ENCODE measurements at places on chromosomes 16 and 17. TPM values are rescaled to one million over a fixed set of nuclear protein-coding genes. Genes with fewer than 3 reads are reported as not detected.

Gene PRSS21
- total RNA-seq, result not detected

Gene GRIN2A
- total RNA-seq, result under 0.01 TPM

Gene ACBD4
- 24.9 TPM for total RNA-seq

Gene G6PC1
- not detected for total RNA-seq

Gene CNGB1
- total RNA-seq, result 0.71 TPM

Gene BEAN1
- total RNA-seq, result not detected

Gene GPRC5C
- 12.5 TPM for total RNA-seq

Gene DLX4
- total RNA-seq, result not detected

Gene TRPV3
- total RNA-seq, result 0.14 TPM

GRCh38 chr17:10754109-10754508, 24.3 kb upstream of the TMEM220 start:
- DNase-seq, result no peak

- DNase-seq, result no peak
Observed at GRCh38 chr17:39695089-39695474, 4.8 kb upstream of the ERBB2 start.

GRCh38 chr17:17414341-17414805, 62.4 kb upstream of the MED9 start:
- DNase-seq, result peak; percentile 64

DNA sequence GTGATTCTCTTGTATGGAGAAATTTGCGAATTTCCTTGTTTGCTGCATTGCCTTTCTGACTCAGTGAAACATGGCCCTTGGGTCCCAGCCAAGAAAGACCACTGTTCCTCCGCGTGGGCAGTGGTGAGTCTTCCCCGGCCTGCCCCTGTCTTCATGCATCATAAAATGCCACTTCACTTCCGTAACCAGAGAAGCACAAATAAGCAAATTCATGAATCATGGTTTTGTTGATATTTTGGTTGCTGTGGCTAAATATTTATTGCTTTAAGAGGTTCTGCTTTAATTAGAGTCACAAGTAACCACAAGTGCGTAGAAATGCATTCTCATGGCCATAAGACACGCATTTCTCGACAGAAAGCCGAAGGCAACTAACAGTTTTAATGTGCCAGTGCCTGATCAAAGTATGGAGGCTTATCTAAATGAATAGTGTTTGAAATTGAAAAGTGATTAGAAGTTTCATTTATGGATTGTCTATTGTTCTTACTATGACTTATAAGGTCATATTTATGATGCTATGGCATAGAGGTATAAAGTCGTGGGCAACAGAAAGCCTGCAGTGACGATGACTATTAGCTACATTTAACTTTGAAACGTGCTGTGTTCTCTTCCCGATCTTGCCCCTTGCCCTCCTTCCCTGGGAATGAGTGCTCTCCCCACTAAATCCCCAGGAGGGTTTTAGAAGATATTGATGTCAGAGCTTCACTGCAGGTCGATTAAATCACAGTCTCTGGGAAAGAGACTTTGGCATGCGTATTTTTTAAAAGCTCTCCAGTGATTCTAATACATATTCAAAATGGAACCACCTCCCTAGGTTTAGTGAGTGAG, 76.0 kb downstream of the WIPI1 start:
- peak; percentile 17 for DNase-seq

DNA sequence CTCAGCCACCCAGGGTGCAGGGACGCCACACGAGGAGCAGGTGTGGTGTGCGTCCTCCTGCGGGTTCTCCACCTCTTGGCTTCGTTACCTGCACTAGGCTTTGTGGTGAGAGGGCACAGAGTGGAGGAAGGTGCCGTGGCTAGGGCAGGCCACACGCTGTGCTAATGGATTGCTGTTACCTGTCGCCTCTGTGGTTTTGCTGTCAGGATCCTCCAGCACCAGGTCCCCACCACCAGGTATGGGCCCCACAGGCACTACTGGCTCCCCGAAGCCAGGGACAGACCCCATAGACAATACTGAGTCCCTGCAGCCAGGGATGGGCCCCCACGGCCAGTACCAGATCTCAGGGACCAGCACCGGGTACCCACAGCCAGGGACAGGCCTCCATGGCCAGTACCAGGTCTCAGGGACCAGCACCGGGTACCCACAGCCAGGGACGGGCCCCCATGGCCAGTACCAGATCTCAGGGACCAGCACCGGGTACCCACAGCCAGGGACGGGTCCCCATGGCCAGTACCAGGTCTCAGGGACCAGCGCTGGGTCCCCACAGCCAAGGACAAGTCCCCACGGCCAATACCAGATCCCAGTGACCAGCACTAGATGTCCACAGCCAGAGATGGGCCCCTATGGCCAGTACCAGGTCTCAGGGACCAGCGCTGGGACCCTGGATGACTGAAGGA, 315.6 kb downstream of the SEC14L1 start:
- DNase-seq, result no peak

- no peak for DNase-seq
Observed at GRCh38 chr17:81519284-81520020, 6.9 kb upstream of the ACTG1 start.

GRCh38 chr16:15398618-15399316, 3.2 kb downstream of the MPV17L start:
- DNase-seq, result no peak

DNA sequence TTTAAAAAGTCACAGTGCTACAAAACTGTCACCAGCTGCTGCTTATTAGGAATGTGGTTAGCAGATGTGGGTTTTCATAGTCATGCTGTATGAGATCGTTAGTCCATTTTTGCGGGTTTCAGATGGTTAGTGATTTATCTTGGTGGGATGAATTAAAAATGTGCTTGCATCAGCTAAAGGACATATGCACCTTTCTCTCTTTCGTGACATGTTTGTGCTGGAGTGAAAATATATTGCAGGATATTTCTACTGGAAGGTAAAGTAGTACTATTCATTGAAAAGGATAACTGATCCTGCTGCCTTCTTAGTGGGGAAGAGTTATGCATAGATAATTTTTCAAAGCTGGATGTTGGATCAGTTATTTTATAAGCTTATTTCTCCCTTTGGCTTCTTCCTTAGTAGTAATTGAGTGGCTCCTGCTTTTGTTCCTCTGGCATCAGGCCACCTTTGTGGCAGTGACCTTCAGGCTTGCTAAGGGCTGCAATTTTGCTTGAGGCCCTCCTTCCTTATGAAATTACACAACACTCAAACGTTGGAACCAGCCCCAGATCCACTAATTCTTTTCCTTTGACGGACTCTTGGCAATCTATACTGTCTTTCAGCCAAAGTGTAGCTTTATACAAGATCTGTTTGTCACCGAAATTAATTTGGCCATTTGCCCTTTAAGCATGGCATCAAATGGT, 7.5 kb upstream of the SNTB2 start:
- DNase-seq, result peak; percentile 91

DNA sequence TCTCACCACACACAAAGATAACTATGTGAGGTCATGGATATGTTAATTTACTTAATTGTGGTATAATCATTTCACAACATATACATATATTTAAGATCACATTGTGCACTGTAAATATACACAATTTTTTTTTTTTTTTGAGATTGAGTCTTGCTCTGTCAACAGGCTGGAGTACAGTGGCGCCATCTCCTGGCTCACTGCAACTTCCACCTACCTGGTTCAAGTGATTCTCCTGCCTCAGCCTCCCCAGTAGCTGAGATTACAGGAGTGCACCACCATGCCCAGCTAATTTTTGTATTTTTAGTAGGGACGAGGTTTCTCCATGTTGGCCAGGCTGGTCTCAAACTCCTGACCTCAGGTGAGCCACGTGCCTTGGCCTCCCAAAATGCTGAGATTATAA, 11.5 kb upstream of the PRSS54 start:
- DNase-seq, result no peak

DNA sequence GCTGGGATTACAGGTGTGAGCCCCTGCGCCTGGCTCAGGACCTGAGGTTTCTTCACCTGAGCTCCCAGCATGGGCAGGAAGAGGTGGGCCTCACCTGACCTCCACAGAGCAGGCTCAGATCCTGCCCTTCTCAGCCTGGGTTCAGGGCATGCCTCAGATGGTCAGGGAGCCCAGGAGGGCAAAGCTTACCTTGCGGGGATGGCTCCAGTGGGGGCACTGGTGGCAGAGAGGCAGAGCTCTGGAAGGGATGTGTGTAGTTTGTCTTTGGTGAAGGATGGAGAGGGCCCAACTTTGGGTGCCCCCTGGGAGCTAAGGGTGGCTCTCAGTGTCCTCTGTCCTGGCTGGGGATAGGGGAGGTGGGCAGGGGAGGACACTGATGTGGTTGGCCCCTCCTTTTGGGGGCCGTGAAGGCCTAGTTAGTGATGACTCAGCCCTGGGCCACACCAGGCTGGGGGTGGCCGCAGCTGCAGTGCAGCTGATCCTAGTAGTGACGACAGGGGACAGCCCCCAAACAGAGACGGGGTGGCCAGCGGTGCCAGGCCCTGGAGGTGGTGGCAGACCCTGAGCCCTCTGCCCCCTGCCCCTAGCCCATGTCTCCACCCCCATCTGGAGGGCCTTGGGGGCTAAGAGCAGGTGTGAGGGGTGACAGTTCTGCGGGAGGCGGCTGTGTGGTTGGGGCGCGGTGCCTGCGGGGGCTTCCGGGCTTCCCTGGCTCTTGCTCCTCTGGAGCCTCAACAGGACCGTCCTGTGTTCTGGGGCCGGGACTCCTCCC, 5.8 kb downstream of the NHERF2 start:
- no peak for DNase-seq

DNA sequence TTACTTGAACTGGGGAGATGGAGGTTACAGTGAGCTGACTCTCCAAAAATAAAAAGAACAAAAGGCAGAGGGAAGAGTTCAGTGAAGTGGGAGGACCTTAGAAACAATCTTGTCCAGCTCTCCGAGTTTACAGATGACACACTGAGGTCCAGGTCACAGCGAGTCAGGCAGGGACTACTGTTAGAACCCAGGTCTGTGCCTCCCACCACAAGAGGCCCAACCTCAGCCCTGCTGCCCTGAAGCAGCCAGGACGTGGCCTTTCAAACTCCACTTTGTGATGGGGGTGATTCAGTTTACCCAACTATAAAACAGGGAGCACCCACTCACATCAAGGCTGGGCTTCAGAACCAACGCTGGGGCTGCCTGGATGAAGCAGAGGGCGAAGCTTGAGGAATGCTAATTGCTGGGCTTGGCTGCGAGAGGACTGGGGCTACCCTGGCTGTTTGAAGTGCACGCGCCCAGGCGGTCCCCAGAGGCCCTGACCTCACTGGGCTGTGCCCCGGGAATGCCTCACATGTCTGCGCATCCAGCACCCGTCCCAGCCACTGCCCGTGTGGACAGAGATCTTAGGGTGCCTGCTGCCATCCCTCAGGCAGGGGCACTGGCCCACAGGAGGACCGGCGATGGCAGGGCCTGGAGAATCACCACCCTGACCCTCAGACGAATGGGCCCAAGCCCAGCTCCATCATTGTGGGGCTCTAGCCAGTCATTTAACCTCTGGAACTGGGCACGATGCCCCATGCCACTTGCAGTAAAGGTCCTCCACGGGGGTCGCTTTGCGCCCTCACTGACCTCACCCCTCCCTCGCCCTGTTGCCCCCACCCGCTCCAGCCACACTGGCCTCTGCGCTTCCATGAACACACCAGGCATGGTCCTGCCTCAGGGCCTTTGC, 11.4 kb downstream of the SLC5A10 start:
- DNase-seq, result no peak

GRCh38 chr17:56635641-56636040, 42.1 kb downstream of the NOG start:
- no peak for DNase-seq

DNA sequence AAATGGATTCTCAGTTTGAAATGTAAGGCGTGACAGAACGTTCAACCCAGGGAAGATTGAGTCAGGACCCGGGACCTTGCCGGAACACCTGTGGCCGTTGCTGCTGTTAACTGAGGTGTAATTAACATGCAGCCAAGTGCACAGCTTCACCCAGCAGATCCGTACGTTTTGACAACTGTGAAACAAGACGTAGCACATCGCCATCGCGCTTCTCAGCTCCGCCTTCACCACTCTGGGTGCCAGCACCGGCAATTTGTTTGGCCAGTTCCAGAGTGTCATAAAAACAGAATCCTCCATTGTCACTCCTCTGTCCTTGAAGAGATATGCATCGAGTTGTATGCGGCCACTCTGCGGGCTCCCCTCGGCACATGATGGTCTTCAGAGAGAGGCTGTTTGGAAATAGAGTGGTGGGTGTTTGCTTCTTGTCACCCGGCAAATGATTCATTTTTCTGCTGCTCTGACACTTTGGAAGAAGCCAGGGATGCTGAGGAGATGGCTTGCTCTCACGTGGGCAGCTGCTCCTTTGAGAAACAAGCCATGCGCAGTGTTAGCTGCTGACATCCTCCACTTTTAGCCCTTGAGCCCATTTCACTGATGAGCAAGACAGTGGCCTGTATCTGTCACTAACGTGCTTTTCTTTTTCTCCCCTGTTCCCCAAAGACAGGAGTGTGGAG, 22.6 kb downstream of the NAA60 start:
- DNase-seq, result no peak

GRCh38 chr16:81041696-81042095, 6.1 kb downstream of the ATMIN start:
- DNase-seq, result no peak

DNA sequence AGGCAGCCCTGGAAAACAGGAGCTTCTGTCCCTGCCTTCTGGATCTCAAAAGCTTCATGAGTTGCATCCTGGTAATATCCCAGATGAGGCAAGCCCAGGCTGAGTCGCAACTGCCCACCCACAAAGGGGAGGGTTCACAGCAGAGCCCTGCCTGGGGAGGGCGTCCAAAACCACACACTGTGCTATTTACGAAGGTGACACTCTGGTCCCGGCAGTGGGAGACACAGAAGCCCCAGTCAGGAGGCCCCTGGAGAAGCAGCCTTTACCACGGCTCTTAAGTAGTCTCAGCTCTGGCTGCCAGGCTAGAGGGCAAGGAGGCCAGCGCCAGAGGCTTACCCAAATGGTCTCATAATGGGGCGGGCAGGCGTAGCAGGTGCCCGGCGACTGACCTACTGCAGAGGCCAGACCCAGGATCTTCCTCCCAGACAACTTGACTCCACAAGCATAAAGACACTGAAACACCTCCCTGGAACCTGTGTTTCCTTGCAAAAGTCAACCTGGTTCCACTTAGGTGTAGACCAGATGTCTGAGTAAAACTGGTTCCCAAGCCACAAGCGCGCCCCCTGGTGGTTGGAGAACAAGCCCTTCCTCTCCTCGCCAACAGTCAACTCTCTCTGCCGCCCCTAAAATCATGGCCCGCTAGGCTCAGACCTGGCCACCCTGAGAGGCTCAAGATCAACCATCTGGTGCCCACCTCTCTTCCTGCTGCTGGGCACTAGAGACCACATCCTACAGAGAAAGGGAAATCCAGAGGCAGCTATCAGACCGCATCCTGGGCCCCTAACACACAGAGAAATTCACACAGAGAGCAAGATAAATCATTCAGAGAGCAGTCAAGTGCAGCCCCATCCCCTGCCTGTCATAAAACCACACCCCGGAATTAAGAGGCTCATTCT, 5.2 kb downstream of the AXIN2 start:
- DNase-seq, result peak; percentile 89

DNA sequence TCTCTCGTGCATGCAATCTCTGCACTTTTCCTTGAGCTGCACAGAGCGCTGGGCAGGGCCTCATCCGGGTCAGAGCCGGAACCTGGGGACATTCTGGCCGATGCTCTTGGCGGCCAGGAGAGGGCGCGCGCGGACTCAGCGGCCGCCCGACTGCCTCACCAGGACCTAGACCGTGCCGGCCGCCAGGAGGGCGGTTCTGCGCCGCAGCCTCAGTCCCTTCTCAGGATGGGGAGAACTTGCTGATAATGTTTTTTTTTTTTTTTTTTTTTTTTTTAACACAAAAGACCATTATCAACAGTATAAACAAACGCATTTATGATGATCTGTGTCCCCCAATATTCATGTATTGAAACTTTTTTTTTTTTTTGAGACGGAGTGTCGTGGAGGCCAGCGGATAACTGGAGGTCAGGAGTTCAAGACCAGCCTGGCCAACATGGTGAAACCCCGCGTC, 8.1 kb upstream of the FLYWCH2 start:
- DNase-seq, result peak; percentile 91

- DNase-seq, result peak; percentile 70
Observed at GRCh38 chr16:19765860-19766553, 47.9 kb downstream of the IQCK start.
